ENCODE measurements at places on chromosomes 2 and 18. TPM values are rescaled to one million over a fixed set of nuclear protein-coding genes. Genes with fewer than 3 reads are reported as not detected.

GRCh38 chr2:219612577-219613286 is 14.7 kb upstream of the SLC4A3 start:
- no peak for DNase-seq

DNA sequence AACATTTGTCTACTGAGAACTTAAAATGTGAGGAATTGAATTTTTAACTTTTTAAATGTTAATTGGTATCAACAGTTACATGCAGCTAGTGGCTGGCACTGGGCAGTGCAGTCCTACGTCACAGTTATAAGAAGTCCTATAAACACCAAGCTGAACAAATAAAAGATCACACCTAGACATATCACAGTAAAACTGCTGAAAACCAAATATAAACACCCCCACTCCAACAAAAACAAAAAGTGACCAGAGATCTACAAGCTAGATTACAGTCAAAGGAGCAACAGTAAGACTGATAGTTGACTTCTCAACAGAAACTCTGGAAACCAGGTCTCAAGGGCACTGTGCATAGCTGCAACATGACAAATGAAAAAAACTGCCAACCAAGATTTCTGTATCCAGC is 19.4 kb downstream of the TLK1 start:
- no peak for DNase-seq

DNA sequence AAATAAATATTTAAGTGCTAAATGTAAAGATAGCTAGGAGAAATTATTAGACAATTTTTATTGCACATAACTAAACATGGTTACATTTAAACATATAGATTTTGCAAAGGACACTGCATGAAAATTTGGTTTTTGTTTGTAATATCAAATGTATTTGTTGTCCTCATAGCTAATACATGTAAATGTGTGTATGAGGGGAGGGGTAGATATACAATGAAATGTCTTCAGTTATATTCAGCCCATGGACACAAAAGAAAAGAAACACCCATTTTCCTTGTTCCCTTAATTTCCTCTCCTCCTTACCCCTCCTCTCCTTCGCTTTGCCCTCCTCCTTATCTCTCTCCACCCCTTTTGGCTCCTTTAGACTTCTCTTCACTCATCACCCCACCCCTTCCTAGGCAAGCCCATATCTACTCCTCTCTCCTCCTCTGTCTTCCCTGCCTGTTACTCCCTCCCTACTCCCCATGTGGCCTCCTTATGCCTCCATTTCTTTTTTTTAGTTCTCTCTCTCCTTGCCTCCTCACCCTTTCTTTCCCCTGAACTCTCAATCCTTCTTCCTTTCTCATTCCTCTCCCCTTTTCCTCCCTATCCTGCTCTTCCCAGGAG is 1.4 kb downstream of the COL3A1 start:
- DNase-seq, result no peak

GRCh38 chr18:59060551-59060950 is 79.1 kb upstream of the SEC11C start:
- no peak for DNase-seq

Gene ID2
- 274 TPM for total RNA-seq

- DNase-seq, result no peak
Measured at GRCh38 chr2:58606799-58607198, 365.7 kb upstream of the FANCL start.

Gene SLC40A1
- total RNA-seq, result 572 TPM

Gene PRKAG3
- not detected for total RNA-seq

Gene HOXD3
- total RNA-seq, result not detected

Gene CNPPD1
- 39.8 TPM for total RNA-seq

- no peak for DNase-seq
Measured at GRCh38 chr18:77068321-77069312, 64.0 kb downstream of the MBP start.

Gene ALK
- under 0.01 TPM for total RNA-seq

Gene SKA1
- 0.08 TPM for total RNA-seq

All from liver (tissue), 10 donors.